ENCODE measurements at places on chromosomes 12 and 14.

GRCh38 chr12:9064815-9065606, 50.7 kb downstream of the A2M start:
- DNase-seq = no peak

- no peak for DNase-seq
These were observed 17.3 kb downstream of the KLRK1 start for GRCh38 chr12:10372559-10372958.

DNA sequence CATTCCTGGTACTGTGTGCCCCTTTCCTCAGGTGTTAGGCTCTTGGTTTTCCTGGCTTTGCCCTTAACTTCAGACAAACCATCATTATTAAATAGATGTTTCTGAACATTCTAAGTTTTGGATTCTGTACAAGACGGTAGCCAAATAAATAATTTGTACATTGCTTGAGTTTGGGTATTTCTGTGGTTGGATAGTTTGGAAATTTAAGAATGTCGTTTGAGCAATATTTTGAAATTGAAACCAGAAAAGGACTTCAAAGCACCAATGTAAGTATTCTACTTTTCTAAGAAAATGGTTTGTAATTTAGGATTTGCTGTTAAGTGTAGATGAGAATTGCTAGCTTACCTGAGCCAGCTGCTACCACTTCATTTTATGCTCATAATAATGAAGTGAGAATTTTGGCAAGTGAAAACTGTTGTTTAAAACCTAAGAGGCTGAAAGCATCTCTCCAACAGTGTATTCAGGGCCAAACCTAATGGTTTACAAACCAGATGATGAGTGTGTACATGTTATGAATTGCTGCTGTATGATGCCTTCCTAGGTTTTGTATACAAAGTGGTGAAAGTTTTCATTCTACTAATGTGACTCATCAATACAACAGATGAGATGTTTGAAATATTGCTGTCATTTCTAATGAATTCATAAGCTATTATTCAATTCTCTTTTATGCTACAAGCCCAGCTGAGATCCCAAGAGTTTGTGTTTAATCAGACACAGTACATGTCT, 181.5 kb upstream of the PRKD1 start:
- DNase-seq = no peak

DNA sequence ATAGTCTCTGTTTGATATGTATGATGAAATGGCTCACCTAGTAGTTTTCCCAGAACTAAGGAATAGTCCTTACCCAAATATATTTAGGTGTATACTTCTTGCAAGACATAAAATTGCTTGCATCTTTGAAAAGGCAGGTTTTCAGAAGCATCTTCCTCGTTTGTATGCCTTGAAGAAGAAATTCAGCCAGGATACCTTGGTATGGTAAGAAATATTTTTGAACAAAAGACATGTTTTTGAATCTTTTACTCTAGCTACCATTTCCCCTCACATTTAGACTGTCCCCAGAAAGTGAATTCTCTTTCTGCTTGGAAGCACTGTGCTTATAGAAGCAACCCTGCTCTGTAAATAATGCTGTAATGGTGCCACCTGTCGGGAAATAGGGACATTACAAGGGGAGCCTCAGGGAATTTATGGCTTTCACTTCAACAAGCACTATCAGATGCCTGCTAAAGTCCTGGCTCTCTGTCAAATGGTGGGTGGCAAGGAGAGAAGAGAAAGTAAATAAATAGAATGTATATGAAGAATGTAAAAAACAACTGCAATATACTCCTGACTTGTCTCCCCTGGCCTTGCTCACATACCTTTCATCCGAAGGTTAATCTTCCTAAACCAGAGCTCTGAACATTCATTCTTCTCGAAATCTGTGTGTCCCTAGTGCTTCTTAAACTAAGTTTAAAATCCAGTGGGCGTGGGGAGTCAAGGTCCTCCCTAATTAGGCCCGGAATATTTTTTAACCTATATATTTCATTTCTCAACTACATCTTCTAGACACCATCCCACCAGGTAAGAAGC, 6.1 kb downstream of the CCDC184 start:
- peak; percentile 81 for DNase-seq

GRCh38 chr14:32710731-32711680, 227.7 kb upstream of the NPAS3 start:
- no peak for DNase-seq

GRCh38 chr12:116368196-116369194, 91.0 kb upstream of the MED13L start:
- no peak for DNase-seq

GRCh38 chr12:78392918-78393317, 471.7 kb upstream of the SYT1 start:
- DNase-seq = no peak
